ENCODE measurements at places on chromosomes 1 and 21.

- no peak for DNase-seq
Measured at GRCh38 chr1:177830531-177831135, 139.2 kb downstream of the SEC16B start.

DNA sequence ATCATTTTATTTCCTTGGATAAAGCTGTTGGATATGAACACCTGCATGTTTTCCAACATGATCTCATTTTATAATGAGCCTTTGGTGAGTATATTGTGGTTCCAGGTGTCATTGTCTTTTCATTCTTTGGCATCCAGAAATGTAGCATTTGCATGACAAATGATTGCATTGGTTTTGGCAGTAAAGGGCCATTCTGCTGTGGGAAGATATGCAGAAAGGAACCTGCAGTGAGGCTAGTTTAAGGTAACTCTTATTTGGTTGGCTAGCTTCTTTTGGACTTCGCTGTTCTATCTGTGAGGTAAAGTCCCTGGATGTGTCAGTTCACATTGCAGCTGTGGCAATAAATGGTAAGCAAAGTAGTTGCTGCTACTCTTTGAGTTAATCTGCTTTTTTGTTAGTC lies 343.0 kb downstream of the AMY1C start:
- DNase-seq: no peak

- no peak for DNase-seq
Measured at GRCh38 chr1:67338642-67339041, 31.0 kb downstream of the IL12RB2 start.

GRCh38 chr1:162406811-162407210 lies 5.1 kb downstream of the SH2D1B start:
- no peak for DNase-seq

DNA sequence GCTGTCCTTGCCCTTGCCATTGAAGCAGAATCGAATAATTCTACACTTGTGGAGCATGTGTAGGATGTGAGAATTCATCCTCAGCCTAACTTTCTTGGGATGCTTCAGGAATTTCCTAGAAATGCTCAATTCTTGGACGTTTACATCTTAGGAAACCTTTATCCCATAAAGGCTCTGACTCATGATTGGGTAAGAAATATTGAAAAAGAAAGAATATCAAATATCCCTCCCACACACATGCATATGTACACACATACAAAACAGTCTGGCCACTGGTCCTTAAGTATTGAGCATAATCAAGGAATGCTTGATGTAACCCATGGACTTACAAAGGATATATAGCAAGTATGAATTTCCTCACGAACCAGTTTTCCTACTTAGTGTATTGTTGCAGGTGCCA lies 83.9 kb upstream of the IPO9 start:
- peak; percentile 78 for DNase-seq
